IMR-90 (cell line): ENCODE measurements at places on chromosomes 3 and 15. TPM values are rescaled to one million over a fixed set of nuclear protein-coding genes. Genes with fewer than 3 reads are reported as not detected.

The EPHA3 gene
- 0.18 and 0.28 TPM in 2 replicates for total RNA-seq

GRCh38 chr3:46092702-46093080 lies 65.4 kb upstream of the XCR1 start:
- DNase-seq = no peak

DNA sequence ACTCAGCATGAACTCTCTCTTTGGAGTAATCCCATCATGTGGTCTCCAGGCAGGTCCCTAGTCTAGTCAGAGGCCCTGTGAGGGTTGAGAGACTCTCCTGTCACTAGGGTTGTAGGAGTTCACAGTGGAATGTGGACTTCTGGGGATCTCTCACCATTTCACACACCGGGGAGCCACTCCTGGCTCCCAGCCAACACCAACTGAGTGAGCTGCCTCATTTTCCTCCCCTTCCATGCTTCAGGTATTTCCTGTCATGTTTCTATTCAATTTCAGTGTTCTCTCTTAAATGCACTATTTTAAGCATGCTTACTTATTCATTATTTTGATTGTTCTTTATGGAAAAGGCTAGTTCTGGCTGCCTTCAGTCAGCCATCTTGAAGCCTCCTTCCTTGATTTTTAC lies 467.5 kb upstream of the ARL6 start:
- DNase-seq = no peak

The ALDH1A2 gene
- not detected in 2 replicates for total RNA-seq

GRCh38 chr15:70376929-70377691 lies 279.4 kb upstream of the TLE3 start:
- peak; percentile 2 for DNase-seq

- no peak for DNase-seq
Measured at GRCh38 chr3:116285781-116286421, 159.4 kb downstream of the LSAMP start.

GRCh38 chr15:67082007-67082536 lies 16.7 kb downstream of the SMAD3 start:
- DNase-seq = no peak

- no peak for DNase-seq
Measured at GRCh38 chr3:126345231-126345630, 12.0 kb downstream of the KLF15 start.

- DNase-seq = peak; percentile 98
Measured at GRCh38 chr3:39146611-39147591, 6.5 kb downstream of the CSRNP1 start.

- no peak for DNase-seq
Measured at GRCh38 chr15:87557881-87558280, 698.7 kb downstream of the NTRK3 start.

The GPR149 gene
- total RNA-seq = not detected in 2 replicates

- DNase-seq = no peak
Measured at GRCh38 chr3:72901840-72902239, 14.0 kb downstream of the GXYLT2 start.

DNA sequence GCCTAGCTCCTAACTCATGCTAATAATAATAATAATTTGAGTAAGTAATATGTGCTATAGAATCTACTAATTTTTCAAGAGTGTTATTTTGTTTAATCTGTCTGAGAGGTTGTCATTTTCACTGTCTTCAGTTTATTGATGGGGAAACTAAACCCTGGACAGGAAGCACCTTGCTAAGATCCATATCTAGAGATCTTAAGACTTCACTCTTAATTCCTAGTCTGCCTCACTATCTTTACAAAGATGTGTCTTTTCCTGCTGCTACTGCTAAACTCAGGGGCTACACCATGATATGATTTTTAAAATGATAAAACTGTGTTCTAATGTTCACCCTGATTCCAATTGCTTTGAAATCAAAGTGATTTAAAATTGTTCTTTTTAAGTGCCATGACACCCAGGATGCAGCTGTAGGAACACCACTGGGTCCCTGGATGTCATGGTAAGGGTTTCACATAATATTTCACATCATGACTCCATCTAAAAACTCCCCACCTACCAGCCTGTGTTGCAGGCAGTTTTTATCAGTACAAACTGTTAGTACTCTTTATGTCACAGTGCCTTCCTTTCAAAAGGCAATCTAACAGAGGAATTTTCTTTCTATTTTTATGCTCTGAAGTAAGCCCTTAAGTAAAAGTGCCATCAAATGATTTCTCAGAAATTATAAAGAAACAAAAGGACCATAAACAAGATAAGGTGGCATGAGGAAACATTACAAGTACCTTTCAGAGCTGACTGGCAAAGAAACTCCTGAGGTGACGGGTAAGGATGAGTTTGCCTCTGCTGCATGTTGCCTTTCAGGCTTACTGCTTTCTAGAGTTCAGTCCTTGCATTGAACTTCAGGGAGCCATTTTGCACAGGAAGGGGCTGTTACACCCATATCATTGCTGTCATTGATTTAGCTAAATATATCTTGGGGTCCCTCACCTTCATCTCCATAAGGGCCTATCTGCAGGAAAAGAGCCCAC lies 160.1 kb upstream of the SATB1 start:
- DNase-seq = no peak

DNA sequence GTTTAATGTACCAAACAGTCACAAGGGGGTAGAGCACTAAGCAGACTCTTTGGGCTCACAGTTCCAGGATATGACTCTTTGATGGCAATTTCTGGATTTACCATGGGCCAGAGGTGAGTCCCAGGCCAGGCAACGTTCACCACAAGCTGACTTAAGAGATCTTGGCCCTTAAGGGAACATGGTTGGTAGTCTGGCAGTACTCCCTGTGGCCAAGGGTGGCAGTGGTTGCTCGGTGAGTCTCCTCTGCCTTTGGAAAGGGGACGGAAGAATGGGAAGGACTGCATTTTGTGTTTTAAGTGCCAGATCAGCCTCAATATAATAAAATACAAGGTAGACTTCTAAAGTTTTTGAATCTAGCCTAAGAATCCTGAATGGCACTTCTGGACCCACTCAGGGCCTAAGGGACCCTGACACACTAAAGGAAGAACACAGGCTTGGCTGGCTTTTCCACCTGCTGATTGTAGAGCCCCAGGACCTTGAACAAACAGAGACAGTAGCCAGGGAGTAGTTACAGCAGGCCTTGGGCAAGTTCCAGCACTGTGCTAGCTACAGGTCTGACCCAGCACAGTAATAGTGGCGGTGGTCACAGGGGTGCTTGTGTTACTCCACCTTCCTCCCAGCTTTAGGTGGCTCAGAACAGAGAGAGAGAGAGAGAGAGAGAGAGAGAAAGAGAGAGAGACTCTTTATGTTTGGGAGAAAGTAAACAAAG lies 730.7 kb upstream of the ALCAM start:
- DNase-seq = no peak

GRCh38 chr3:32109256-32109655 lies 2.8 kb downstream of the GPD1L start:
- peak; percentile 39 for DNase-seq

GRCh38 chr3:1576047-1576446 lies 483.2 kb downstream of the CNTN6 start:
- DNase-seq = no peak

DNA sequence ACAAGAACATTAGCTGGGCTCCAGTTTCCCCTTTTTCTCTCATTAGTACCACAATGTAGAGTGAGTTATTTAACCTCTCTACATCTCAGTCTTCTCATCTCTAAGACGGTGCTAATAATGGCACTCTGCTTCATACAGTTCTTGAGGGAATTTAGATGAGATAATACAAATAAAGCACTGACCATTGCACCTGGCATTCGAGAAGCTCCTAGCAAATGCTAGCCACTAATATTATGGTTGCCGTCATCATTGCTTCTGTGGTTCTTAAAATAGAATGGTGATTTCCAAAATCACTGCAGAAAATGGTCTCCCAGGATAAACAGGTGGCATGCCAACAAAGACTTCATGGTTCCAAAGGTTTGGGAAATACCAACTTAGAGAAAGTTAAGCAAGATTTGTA lies 213.0 kb downstream of the RORA start:
- DNase-seq = no peak

DNA sequence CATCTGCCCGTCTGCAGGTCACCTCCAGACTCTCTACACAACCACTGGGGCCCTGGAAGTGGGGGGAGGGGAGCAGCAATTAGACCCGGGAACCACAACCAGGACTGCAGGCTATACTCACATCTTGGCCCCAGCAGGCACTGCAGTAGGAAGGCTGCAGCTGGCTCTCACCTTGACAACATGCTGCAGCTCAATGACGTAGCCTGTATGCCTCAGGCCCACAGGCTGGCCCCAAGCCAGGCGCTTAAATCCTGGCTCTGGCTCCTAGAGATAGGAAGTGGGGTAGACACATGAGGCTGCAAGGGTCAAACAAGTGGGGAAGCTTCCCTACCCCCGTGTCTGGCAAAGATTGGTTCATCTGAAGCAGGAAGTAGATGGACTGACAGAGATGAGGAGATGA lies 4.6 kb upstream of the QRICH1 start:
- DNase-seq = peak; percentile 34

GRCh38 chr3:136149667-136150066 lies 46.5 kb downstream of the MSL2 start:
- peak; percentile 61 for DNase-seq

DNA sequence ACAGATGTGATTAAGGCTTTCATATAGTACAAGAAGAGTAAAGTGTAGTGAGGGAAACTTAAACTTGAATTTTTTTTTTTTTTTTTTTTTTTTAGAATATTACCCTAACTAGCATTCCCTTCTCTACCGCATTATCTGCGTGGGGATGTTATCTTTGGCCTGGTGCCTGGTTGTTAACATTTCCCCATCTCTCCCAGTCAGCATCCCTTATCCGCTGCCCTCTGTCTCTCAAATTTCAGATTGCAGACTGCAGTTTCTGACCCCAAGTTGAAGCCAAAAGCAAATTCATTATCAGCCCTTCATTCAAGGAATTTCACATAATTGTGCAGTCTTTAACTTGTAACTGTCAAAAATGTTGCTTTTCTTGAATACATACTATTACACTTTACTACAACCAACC lies 353.0 kb downstream of the PLOD2 start:
- peak; percentile 6 for DNase-seq

The CPA3 gene
- 0.28 TPM in 1 of 2 replicates, not detected in the other for total RNA-seq
